Activated CD4-positive, alpha-beta T cell treated with anti-CD3 and anti-CD28 coated beads for 1 hour (primary cell): ENCODE measurements at places on chromosomes 7 and 10.

DNA sequence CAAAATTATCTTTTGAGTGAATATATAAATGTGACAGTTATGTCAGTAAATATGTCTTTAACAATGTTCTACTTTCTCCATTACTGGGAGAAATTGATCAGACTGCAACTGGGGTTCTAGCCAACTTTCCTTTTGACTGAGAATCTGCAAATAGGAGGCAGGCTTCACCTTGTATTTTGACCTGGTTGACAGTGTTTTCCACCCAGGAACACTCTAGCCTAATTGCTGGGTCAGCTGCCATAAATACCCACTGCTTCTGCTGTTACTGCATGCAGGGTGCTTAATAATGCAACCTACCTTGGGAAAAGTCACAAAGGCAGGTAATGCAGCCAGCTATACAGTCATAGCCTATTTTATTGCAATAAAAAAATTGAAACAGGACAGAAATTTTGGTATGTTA is 319.0 kb downstream of the DGKB start:
- DNase-seq, result no peak

DNA sequence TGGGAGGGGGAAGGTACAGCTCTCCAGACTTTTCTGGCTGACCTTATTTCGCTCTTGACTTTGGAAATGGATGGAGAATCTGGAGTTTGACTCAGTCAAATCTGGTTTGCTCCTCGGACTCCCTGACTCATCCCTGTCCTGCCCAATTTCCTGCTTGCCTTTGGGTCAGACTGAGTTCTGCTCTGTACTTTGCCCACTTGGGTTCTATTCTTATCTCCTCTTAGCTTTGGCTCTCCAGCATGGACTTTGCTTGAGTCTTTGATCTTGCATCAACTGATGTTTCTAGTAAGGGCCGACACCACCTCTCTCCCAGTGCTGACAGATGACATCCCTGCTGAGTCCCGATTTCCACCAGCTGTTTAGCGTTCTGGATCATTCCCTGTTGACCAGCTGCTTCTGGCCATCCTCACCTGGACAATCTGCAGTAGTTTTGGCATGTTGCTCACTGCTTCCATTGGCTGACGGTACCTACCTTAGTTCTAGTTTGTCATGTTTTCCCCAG is 335.3 kb downstream of the SUGCT start:
- DNase-seq, result no peak

DNA sequence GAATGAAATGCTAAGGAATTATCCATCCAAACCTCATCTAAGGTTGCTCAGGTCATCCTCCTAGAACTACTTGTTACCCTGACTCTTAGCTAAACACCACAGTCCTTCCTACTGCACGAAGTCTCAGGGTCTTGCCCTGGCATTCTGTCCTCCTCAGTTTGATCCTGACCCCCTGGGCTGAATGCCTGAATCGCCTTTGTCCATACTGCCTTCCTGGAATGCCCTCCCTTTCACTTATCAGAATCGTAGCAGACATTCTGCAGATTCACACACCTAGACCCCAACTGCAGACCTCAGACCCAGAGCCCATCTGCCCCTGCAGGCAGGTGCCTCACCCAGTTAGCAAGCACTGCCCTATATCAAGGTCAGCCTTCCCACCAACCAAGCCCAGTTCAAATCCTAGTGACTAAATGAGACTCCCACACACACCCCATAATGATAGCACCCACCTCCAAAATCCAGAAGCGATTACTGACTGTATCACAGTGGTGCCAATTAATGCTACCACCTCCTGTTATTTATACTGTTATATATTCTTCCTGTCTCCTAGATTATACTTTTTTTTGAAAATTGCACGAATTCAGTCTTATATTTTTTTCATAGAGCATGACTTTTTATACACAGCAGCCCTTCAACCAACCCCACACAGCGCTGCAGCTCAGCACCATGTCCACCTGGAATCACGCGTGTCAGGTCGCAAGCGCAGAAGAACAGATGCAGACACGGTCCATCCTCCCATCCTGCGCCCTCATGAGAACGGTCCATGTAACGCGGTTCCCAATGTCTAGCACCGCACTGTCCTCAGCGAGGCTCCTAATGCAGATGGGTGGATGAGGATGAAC is 3.7 kb downstream of the PARD3 start:
- DNase-seq, result no peak

GRCh38 chr7:107370816-107371215 is 99.0 kb upstream of the GPR22 start:
- DNase-seq, result no peak

DNA sequence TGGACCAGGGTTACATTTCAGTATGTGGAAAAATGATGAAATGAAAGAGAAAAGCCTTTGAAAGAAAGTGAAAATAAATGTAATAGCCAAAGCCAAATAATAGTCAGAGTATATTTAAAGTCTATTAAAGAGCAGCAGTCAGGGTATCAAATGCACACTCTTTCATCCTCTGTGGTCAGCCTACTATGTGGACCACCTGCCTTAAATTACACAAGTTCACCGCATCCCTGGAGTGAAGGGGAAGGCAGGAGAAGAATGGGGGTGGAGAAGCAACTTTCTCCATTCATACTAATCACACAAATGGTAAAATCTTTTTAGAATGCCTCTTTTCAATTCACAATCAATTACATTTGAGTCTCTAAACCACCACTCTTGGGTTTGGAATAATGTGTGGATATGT is 16.0 kb downstream of the TWIST1 start:
- DNase-seq, result no peak

DNA sequence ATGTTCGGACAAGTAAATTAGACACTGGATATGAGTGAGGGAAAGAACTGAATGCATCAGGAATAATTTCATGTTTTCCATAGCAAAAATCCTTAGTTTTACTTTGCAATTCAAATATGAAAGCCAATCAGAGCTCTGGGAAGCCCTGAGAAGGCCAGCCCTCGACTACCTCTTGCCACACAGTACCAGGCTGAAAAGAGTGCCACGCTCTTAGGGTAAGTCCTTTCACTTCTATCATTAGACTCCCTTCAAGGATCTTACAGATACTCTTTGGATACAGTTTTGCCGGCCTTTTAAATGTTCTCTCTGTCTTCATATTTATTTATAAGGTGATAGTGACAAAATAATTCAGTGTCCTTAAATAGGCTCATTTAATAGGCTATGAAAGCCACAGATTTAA is 1.9 kb downstream of the COBL start:
- no peak for DNase-seq

- DNase-seq, result no peak
These were observed 79.1 kb downstream of the PRTFDC1 start for GRCh38 chr10:24873281-24873683.

- no peak for DNase-seq
These were observed 66.9 kb downstream of the MCMBP start for GRCh38 chr10:119805702-119806230.

DNA sequence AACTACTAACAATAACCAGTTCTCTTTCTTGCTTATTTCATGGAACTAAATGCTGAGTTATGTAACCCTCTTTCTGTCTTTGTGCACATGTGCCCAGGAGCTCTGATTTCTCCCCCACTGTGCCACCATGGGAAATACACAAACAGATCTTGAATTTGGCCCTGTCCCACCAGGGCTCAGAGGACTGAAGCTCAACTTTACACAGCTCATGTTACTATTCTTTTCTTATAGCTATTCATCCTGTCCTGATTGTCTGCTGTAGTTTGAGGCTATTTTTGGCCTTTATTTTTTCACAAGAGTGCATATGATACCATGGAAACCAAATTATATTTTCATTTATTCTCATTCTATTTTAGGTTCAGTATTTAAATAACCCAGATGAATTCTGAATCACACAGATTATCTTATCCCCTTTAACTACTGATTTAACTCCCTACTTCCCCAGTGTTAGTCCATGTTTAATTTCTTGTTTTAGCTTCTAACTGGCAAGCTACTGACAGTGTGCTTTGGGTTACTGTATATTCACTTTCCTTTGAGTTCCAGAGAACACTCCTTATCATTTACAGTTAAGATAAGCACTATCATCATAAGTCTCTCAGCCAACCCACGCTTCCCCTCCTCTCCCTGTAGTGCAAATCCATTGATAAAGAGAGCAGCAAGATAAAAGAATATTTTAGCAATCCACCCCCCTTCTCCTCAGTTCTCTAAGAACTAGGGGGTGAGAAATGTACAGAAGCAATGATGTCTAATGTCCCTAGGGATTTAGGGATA is 71.8 kb upstream of the GSDME start:
- no peak for DNase-seq

DNA sequence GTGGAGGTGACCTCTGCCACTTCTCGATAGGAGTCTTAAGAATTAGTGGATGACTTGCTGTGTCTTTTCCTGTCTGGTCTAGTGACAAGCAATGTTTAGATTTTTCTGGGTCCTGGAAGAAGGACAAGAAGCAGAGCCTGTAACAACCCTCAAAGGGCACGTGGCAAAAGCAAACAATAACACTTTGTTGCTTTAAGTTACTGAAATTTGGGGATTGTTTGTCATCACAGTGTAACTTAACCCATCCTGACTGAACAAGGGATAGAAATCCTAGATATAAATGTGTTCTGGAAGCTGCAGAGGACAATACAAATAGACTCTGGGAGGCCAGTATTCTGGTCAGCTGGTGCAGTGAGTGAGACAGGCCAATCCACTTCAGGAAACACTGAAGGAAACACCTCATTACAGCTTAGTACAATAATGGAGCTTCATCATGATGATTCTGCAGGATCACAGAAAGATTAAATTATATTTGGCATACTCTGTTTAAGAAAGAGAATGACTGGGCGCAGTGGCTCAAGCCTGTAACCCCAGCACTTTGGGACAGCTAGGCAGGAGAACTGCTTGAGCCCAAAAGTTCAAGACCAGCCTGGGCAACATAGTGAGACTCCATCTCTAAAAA is 23.3 kb downstream of the ENKUR start:
- no peak for DNase-seq

GRCh38 chr10:112262546-112262945 is 20.7 kb upstream of the TECTB start:
- no peak for DNase-seq
